NCI-H2107 (cell line): ENCODE measurements at places on chromosomes 12 and 14.

- no peak for DNase-seq
Measured at GRCh38 chr12:62843716-62844115, 91.2 kb downstream of the PPM1H start.

- peak; percentile 38 for DNase-seq
Measured at GRCh38 chr14:104973135-104973384, 5.1 kb downstream of the AHNAK2 start.

GRCh38 chr12:23376238-23376637 lies 573.2 kb downstream of the SOX5 start:
- no peak for DNase-seq

DNA sequence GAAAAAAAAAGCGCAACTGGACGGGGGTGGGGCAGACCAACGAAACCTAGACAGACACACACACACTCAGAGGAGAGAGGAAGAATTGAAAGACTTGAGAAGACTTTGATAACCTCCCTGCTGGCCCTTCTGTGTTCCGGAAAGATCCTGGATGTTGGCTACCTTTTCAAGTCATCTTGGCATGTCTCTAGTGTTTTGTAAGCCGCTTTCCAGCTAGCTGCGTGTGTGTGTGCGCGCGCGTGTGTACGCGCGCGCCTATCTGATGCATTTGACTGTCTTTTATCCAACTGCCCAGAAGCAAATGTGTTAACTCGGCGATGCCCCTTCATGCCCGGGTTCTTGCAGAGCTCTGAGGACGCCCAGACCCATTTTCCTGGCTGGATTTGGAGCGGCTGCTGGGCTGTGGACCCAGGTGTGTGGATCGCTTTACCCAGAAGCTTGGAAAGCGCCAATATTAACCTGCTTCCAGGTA lies 664 bp downstream of the LRFN5 start:
- DNase-seq, result no peak

DNA sequence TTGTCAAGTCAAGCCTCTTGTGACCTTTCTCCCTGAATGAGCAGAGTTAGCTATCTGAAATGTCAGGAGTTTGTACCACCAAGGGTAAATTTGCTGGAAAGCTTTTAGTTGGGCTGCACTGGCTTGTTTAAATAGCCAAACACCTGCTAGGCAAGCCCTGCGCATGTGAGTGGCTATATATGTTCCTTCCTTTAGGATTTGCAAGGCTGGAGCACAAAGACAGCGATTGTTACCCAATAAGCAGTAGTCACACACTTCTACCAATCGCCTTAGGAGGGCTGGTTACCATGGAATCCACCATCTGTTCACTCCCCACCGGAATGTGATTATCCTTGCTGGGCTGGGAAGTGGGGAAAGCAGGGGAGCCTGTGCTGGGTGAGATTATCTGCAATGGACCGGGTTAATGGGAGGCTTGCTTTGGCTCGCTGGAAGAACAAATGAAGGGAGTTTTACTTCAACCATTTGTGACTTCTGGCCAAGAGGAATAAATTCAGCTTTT lies 102.5 kb downstream of the FGD4 start:
- peak; percentile 65 for DNase-seq

DNA sequence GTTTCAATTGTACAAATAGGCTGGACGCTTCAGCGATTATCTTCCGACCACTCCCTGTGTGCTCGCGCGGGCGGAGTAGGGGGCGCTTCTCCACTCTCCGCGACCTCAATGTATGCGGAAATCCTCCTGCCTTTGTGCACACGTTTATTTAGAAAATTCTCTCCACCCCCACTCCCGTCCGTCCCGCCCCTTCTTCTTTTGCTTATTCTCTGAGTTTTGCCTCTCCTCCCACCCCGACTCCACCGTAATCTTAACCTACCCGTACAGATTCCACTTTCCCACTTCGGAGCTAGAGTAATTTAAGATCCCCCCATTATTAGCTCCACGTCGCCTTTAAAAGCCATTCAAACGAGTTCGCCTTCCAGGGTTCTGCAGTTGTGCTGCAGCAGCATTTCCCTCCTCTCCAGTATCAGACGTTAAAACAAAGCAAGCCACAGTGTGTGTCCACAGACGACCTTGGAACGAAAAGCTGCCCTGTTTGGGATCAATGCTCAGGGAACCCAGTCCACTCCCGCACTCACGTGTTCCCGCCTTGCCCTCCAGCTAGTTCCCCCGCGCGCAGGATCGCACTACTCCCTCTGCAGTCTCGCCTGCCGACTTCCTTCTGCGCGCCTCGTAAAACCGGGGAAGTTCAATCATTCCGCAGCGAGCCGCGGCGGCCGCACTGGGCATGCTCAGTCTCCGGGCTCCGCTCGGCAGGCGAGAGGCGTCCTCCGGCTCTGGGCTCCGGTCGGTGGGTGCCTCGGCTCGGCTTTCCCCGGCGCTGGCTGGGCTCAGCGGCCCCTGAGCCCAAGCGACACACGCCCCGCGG lies at the start of gene ANO6:
TSS of gene ANO6 (plus strand) at position 677 of the 811 bp plus-strand sequence. CDS start 227 bp downstream, outside the sequence.
- DNase-seq, result peak; percentile 79

DNA sequence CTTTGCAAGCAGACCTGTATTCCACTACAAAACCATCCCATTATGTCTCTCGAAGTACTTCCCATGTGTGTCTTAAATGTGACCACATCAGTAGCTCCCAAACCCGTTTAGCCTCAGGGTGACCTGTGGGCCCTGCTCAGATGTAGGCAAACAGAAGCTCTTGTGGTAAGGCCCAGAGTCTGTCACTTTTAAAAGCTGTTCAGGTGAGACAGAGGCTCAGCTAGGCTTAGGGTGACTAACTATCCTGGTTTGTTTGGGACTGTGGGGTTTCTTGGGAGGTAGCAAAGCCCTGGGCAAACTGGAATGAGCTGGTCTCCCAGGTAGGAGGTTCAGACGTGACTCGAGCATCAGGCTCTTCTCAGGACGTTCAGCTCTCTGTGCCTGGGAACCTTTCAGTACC lies 64.5 kb upstream of the VASH1 start:
- DNase-seq, result no peak

- no peak for DNase-seq
Measured at GRCh38 chr12:57545809-57546437, 1.1 kb downstream of the DCTN2 start.

DNA sequence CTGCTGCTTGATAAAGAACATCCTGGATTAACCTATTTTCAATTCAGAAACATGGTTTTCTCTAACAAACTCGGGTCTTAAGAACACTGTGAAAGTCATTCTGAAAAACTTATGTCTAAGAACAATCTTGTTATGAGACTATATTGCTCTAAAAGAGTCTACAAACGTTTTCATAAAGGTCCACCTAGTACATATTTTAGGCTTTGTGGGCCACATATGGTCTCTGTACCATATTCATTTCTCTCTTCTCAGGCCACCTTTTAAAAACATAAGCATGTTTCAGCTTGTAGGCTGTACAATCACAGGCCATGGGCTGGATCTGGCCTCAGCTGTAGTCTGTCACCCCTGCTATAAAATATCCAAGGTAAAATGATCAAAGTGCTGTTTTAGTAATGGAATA lies 39.9 kb downstream of the PPP4R3A start:
- DNase-seq, result no peak

- DNase-seq, result no peak
Measured at GRCh38 chr12:123153906-123154305, 3.0 kb upstream of the PITPNM2 start.
